Stimulated activated CD8-positive, alpha-beta memory T cell treated with anti-CD3 and anti-CD28 coated beads, Interleukin-7, amount 100 ng/mL, for 4 hours (primary cell): ENCODE measurements at places on chromosomes 16 and 17.

- no peak for DNase-seq
Observed at GRCh38 chr17:81510785-81511553, 1.6 kb downstream of the ACTG1 start.

DNA sequence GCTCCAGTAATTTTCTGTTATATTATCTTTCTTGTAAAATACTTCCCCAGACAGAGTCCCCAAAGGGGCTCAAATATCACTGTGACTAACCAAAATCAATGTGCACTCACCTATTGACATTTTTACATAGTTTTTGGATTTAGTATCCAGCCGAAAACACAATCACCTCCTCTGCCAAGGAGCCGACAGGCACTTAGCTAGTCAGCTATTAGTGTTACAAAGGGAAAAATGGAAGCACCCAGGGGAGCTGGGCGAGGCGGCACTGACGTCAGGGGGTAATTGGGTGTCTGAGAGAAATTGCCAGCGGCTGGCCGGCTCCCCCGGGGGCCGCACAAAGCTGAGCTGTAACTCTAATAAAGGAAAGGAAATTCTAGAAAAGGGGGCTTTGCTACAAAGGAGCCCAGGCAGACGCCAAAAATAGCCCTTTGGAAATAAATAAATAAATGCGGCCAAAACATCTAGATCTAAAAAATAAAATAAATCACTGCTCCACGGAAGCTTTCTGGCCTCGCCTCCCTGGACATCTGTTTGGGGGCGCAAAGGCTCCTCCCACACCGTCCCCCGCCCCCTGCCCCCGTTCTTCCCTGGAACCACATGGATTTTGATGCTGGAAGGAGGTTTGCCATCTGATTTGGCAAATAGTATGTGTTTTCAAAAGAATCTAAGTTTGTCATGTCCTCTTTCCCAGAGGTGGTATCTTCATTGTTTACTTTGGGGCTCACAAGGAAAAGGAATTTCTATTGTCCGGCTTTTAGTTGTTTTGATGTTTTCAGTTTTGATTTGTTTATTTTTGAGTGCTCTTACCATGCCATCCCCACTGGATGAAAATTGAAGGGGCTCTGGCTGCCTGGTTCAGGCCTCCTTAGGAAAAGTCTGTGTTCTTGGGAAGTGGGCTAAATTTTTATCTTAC lies 156.7 kb downstream of the ZNF423 start:
- DNase-seq: no peak

DNA sequence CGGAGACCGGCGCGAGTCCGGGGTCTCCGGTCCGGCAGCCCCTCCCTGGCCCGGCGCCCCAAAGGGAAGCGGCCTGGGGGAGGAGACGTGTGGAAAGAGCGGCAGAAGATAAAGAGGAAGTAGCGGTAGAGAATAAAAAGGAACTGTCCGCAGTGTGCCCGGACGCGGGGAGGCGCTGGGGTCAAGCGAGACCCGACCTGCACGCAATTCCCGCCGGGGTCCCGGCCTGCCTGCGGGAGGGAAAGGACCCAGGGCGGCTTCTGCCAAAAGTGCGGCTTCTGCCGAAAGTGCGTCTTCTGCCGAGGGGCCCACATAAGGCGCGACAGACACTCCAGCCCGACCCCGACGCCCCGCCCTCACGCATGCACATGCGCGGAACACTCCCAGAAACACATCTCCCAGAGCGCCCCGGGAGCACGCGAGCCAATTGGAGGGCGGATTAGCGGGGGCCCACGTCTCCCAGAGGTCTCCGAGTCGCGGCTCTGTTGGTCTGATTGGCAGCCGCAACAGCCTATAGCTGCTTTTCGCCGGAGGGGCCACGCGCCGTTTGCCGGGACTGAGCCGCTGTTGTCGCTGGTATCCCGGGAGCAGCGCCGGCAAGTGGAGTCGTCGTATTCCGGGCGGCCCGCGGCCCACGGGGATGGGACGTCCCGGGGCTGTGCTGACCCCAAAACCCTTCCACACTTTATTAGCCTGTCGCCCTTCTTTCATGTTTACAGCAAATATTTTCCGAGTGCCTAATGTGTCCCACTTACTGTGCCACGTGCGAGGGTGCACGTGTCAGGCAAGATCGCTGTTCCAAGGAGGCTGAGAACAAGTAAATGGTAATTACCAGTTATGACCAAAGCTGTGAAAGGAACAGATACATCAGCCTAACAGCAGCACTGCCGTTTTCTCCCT lies 8.0 kb upstream of the MEFV start:
- peak; percentile 99 for DNase-seq

DNA sequence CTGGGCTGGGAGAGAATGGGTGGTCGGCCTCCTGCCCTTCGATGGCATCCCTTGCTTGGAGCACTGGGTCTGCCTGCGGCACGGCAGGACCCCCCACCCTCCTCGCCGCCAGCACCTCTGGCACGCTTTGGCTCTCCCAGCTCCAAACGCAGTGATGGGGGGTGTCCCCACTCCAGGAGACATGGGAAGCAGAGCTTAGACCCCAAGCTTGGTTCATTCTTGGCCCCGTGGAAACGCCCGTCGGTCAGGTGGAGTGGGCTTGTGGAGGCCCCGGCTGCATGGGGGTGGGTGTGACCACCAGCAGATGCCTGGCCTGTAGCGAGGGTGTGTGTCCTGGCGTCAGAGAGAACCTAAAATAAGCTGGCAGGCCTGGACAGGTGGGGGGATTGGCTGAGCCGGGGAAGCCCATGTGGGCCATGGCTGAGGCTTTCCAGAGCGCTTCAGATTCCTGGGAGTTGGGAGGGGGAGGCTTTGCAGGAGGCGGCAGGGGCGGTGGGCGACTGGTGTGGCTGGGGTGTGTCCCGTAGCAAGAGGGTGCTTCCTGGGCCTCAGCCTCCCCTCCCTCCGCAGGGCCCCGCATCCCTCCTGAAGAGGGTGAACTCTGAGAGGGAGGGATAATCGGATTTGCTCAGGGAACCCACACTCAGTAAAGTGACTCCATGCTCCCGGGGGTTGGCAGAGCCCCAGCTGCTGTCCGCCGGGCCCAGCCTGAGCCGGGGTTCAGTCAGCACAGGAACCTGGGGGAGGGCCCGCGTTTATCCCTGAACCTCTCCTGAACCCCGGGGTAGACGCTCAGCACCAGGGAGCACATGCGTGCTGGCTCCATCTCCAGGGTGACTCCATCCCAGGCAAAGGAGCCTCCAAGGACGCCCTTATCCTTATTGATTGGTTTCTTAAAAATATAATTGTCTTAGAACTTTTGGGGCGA lies 3.4 kb downstream of the CACNA1H start:
- DNase-seq: no peak

DNA sequence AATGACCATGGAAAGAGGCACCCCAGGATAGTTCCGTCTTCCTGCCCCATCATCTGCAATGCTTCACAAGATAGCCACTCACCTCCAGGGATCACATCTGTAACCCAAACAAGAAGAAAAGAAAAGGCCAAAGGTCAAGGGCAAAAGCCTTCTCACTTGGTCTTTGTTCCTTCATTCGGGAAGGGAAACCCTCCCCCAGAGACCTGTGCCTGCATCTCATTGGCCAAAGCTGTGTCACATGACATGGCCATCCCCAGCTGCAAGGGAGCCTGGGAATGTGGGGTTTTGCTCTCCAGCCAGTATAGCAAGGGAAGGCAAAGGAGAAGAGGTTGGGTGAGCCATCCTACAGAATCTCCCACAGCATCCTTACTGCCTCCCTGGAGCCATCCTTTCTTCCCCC lies 47.9 kb downstream of the NOL11 start:
- DNase-seq: no peak

DNA sequence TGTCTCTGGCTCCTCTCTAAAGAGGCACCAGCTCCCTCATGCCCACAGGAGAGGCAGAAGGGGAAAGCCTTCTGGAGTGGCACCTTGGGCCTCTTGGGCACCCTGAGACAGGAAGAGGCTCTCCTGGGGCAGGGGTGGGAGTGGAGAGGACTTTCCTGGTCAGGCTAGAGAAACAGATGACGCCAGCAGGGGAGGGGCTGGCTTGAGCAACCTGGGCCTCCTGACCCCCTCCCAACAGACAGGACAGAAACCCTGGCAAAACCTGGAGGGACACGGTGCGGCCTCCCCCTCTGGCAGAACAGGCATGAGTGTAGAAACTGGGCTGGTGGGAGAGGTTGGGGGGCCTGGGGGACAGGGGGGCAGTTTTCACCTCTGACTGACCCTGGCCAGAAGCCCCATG lies 6.1 kb downstream of the SMIM5 start:
- DNase-seq: no peak
